Hippocampal formation (tissue), 2 donors: ENCODE measurements at places on chromosomes 13 and 19.

- no peak for DNase-seq
Measured at GRCh38 chr13:109870696-109871370, 84.5 kb upstream of the IRS2 start.

- no peak for DNase-seq
Measured at GRCh38 chr13:26593661-26594060, 36.2 kb downstream of the WASF3 start.

- DNase-seq = no peak
Measured at GRCh38 chr13:44088991-44089413, 209.3 kb downstream of the LACC1 start.

GRCh38 chr19:21749090-21749489 is 18.3 kb downstream of the ZNF100 start:
- DNase-seq = no peak

DNA sequence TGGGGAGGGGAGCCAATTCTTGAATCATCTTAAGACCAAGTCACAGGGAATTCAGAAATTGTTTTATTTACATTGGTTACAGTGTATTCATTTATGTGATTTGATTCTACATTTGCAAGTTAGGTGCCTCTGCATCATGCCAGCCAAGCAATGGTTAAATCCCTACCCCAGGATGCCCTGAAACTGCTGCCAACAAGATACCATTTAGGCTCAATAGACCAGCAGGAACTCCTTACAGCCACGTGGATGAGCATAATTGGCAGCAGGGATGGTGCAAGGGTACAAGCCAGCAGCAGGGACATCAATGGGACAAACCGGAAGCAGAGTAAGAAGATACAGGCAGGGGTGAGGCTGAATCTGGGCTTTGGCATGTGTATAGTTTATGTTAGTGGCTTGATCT is 72.4 kb upstream of the NBEA start:
- no peak for DNase-seq

GRCh38 chr19:38441657-38442348 is 8.3 kb downstream of the RYR1 start:
- DNase-seq = no peak

DNA sequence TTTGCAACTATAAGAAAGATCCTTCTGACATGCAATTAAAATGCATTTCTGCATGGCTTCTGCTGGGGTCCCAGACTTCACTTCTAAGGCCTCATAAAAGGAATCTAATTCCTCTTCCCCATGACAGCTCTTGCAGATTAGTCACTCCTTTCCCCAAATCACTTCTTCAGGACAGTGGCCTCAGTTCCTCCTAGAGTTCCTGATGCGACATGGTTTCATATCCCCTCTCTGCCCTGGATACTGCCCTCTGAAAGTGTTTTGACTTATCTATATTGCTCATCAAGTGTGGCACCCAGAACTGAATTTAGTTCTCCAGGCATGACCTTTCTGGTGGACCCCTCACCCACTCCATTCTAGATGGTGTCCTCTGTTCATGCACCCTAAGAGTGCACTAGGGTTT is 238.1 kb downstream of the FOXO1 start:
- DNase-seq = no peak

GRCh38 chr13:33279414-33280278 is 5.9 kb downstream of the STARD13 start:
- no peak for DNase-seq

DNA sequence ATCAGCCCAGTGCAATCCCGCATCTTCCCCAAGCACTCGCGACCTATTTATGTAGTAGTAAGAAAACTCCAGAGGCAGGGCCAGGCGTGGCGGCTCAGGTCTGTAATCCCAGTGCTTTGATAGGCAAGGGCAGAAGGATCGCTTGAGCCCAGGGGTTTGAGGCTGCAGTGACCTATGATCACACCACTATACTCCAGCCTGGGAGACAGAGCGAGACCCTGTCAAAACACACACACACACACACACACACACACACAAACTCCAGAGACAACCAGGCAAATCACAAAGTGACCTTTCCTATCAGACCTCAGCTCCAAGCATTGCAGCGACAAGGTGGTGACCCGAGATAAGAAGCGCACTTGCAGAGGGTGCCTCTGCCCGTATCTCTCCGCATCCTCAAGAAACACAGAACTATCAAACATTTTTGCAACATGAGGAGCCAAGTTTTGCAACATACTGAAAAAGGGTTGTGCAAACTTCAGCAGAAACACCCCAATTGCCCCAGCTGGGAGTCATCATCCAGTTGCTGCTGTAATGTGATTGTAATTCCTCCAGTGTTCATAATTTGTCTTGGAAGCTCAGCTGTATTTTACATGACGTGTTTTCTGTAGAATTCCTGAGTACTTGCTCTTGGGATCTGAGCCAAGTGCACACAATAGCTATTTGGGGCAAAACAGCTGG is 8.7 kb upstream of the KLF2 start:
- DNase-seq = no peak

DNA sequence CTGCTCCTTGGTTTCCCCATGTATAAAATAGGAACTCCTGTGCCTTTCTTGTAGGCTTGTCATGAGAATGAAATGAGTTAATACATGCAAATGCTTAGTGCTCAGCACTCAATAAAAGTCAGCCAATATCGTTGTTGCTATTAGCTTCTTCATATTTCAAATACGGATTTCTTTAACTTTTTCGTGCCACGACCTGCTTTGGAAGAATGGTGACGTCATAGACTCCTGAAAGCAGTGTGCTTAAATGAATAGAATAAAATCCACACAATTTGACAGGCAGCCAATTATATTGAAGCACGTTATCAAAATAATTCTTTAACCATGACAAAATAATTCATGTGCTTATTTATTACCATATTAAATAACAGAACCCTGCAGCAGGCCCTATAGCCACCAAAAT is 26.6 kb upstream of the CDC16 start:
- DNase-seq = no peak

DNA sequence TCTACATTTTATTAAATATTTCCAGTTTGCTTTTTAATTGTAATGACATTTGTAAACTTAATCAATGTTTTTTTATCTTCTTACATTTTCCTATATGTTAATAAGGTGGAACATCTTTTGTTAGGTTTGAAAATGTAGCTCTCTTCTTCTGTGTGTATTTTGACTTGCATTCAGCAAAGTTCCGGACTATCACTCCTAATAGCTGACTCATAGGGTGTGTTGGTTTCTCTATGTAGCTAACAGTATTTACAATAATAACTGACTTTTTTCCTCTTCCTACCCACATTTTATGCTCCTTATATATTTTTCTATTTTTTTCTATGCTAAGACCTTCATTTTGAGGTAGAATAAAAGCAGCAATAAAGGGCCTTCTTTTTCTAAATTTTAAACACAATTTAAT is 28.1 kb downstream of the MYO16 start:
- no peak for DNase-seq

GRCh38 chr13:58587183-58587582 is 955.6 kb downstream of the PCDH17 start:
- DNase-seq = no peak

DNA sequence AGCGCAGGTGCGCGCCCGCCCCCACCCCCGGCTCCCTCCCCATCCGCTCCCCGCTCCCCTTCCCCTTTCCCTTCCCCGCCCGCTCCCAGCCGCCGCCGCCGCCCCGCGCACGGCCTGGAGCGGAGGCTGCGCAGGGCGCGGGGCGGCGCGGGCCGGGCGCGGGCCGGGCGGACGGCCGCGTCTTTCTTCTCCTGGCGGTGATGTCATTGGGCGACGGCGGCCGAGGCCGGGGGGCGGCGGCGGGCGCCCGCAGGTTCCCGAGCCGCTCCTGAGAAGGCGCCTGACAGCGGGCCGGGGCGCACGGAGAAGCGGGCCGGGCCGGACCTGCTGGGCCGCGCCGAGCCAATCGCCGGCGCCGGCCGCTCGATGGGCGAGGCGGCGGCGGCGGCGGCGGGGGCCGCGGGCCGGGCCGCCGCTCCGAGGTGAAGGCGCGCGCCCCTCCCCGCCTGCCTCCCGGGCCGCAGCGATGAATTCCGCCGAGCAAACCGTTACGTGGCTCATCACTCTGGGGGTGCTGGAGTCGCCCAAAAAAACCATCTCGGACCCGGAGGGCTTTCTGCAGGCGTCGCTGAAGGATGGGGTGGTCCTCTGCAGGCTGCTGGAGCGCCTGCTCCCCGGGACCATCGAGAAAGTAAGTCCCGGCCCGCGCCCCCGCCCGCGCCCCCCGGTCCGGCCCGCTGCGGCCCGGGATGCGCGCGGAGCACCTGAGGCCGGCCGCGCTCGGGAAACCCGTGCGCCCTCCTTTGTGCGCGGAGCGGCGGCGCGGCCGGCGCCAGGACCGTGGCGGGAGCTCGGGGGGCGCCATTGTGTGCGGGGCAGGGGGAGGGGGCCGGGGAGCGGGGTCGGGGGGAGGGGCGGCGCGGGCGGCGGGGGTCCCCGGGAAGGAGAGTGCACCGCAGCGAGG is at the start of gene ARHGEF7:
Gene ARHGEF7 (plus strand): TSS at position 250 of the 904 bp plus-strand sequence. CDS start 217 bp downstream, at position 467.
- no peak for DNase-seq

DNA sequence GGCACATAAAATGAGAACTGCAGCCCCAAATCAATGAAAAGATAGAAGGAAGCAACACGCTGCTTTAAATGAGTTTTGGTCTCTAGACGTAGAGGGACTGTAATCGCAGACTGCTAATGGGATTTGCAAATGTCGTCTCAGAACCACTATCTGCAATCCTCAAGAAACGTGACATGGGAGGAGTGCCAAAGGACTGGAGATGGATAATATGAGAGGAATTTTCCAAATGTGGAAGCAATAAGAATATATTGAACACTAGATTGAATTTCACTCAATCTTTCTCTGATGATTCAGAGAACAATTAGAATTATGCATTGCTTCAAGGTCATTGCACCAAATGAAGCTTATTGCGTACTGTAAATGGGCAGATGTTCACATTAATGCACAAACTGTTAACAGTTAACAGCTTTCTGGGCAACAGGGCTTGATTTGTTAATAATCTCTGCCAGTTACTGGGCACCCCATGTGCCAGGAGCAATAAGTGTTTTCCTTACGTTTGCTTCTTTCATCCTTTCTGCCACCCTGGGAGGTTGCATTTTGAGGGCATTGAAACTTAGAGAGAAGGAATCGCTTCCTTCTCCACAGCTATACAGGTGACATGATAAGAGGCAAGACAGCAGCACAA is 62.8 kb upstream of the WASF3 start:
- DNase-seq = no peak
